Psoas muscle (tissue), 8 donors: ENCODE measurements at places on chromosomes 3 and 15. TPM values are rescaled to one million over a fixed set of nuclear protein-coding genes. Genes with fewer than 3 reads are reported as not detected.

- DNase-seq, result no peak
Observed at GRCh38 chr15:68207176-68207935, 2.2 kb upstream of the CALML4 start.

- DNase-seq, result peak; percentile 72
Observed at GRCh38 chr3:130894130-130894985, 474 bp downstream of the ATP2C1 start.

GRCh38 chr15:98967096-98967495 is 40.5 kb downstream of the PGPEP1L start:
- no peak for DNase-seq

GRCh38 chr15:81752546-81752942 is 293.3 kb downstream of the MEX3B start:
- DNase-seq, result peak; percentile 51

DNA sequence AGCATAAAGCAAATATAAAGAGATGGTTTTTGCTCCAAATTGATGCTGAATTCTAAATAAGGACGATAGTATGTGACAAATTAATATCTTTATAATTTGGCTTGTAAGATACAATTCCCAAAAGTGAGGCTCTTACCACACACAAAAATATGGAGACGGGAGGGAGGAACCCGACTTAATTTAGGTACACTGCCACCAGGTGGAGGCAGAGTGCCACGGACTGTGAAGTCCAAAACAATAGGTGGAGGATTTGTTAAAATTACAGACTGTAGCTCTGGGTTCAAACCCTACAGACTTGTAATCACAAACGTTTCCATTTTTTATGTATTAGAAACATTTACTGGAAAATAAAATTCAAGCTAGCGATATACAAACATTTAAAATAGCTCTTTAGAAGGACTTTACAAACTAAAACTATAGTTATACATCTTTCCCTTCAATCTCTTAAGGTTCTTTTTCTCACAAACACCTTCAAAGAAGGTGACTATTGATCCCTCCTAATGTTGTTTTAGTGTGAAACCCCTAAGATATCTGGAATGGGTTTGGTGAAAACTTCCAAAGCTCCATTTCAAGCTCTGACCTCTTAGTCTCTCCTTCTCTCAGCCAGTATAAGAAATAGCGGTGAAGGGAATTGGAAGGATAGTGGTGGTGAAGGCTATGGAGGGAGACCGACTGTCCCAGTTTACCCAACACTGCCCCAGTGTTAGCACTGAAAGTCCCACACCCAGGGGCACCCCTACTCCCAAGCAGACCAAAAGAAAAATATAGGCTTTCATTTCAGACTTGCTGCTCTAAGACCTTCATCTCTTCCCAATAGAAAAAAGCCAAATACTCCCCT is 89.7 kb downstream of the AQP9 start:
- DNase-seq, result peak; percentile 84

DNA sequence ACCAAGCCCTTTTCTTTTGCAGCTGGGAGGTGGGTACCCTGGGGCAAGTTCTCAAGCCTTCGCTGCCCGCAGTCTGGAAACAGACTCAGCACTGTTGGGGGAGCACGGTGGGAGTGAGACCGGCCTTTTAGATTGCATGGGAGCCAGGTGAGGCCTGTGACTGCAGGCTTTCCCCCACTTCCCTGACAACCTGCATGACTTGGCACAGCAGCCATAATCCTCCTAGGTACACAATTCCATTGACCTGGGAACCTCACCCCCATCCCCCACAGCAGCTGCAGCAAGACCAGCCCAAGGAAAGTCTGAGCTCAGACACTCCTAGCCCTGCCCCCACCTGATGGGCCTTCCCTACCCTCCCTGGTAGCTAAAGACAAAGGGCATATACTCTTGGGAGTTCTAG is 52.2 kb upstream of the CCDC80 start:
- DNase-seq, result no peak

DNA sequence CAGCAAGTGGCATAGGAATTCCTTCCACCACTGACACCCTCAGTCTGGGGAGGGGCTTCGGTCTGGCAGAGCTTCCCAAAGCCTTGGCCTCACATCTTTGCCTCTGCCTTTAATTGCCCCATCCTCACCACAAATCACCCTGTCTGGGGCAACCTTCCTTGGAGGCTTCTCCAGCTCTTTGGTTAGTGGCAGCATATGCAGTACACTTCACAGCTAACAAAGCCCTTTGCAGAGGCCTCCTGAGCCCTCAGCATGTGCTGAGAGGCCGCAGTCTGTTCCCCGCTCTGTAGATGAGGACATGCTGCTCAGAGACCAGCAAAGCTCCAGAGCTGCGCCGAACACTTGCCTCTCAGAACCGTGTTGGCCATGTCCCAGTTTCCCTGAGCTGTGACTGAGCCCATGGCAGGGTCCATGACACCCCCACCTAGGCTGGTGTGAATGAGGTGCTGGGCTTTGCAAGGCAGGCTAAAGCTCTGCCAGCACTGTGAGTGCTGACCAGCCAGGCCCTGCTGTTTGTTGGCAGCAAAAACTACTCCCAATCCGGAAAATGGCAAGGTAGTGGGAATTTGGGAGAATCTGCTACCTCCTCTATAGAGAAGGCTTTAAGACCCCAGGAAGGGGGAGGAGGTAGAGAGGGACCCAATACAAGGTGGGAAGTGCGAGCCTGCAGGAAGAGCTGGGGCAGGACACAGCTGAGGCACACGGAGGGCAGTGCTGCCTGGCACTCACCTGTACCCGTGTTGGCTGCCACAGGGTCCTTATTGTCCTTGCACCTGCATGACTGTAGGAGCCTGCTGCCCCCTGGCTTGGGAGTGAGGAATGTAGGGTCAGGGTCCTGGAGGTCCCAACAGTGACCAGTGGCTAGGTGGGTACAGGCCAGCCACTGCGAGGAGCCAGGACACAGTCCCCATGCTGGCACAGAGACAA is 8.4 kb upstream of the KLF15 start:
- no peak for DNase-seq

GRCh38 chr3:142818651-142819050 is 70.2 kb downstream of the PCOLCE2 start:
- no peak for DNase-seq

GRCh38 chr3:154304116-154304786 is 20.0 kb downstream of the DHX36 start:
- no peak for DNase-seq

DNA sequence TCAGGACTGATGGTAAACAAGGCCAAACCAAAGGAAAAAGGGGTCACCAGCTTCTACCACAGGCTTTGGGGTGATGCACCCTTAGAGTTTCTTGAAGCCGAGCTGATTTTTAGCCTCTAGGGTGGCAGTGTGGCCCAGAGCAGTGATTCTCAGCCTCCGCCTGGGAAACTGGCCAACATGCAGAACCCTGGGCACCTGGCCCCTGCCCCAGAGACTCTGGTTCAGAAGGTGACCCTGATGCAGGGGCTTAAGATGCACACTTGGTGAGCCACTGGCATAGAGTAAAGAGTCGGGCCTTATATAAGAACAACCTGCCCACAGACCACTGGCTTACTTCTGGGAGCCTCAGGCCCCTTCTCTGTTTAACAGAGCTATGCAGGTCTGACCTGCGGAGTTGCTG is 44.5 kb downstream of the SYNM start:
- no peak for DNase-seq

- no peak for DNase-seq
Observed at GRCh38 chr3:95655363-95655986, 1158.9 kb upstream of the EPHA6 start.

DNA sequence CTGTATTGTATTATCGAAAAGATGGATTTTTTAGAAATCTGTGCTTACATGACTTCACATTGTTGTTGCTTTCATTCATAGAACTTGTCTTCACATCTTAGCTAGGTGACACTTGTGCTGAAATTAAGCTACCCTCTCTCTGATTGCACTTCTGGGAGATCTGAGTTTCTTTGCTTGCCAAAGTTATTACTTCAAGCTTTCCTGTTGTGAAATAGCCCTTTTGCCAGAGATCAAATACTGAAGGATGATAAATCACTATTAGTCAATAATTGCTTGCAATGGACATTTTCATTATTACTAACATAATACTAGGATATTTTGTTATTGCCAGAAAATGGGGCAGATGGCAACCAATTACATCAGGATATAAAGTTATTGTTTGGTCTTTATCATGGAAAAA is 34.7 kb downstream of the PIK3CA start:
- DNase-seq, result no peak

- no peak for DNase-seq
Observed at GRCh38 chr3:193938613-193939012, 197.3 kb upstream of the HES1 start.

DNA sequence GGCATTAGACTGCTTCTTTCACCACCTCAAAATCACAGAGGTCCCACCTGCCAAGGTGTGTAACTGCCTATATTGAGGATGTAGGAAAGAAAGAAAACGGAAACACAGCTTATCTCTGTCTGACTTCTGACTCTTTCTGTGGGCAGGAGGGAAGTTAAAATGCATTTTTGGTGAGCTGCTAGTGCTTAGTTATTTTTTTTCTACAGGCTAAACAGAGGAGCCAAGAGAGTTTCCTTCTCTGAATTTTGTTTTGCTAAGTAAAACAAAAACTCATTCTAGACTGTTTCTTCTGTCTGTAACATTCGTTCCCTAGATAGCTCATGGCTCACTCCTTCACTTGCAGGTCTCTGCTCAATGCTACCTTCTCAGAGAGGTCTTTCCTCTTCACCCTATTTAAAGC is 18.8 kb upstream of the AMOTL2 start:
- no peak for DNase-seq

GRCh38 chr3:2735392-2735894 is 374.7 kb downstream of the IL5RA start:
- DNase-seq, result no peak

- DNase-seq, result no peak
Observed at GRCh38 chr3:123655400-123655799, 70.5 kb upstream of the HACD2 start.

GRCh38 chr3:132283916-132284405 is 33.2 kb upstream of the ACP3 start:
- DNase-seq, result no peak

GRCh38 chr3:28700728-28701127 is 352.1 kb upstream of the AZI2 start:
- DNase-seq, result no peak

- DNase-seq, result no peak
Observed at GRCh38 chr3:189096092-189096491, 75.7 kb upstream of the TPRG1 start.

DNA sequence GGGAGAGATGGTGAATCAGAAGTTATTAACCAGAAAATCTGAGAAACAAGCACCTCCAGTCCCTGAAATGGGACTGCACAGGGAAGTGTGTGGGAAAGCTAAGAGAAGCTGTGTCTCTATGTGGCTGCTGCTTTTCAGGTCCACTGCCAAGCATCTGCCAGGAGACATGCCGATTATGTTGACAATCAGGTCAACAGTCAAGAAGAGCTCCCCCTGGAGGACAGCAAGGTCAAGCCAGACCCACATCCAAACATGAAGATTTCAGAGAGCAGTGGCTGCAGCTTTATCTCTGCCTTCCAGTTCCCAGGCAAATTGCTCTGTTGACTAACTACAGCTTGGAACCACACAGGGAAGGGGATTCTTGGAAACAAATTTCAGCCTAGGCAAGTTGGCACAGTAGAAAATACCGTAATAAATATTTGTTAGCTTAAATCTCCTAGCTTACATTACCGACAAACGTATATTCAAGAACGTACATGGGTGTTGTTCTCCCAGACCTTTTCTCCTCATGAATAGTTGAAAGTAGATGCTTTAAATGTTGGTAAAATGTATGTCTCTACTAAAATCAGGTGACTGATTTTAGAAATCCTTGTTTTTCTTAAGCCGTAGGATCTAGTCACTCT is 394.5 kb upstream of the RARB start:
- no peak for DNase-seq

- DNase-seq, result no peak
Observed at GRCh38 chr15:82771789-82772607, 33.9 kb downstream of the FSD2 start.

- no peak for DNase-seq
Observed at GRCh38 chr3:35307296-35307695, 332.0 kb upstream of the ARPP21 start.

- no peak for DNase-seq
Observed at GRCh38 chr3:43273416-43273815, 12.9 kb upstream of the SNRK start.

GRCh38 chr15:75234191-75234810 is 23.8 kb upstream of the GOLGA6C start:
- DNase-seq, result peak; percentile 38

- DNase-seq, result no peak
Observed at GRCh38 chr3:39935261-39935660, 125.9 kb downstream of the MYRIP start.

DNA sequence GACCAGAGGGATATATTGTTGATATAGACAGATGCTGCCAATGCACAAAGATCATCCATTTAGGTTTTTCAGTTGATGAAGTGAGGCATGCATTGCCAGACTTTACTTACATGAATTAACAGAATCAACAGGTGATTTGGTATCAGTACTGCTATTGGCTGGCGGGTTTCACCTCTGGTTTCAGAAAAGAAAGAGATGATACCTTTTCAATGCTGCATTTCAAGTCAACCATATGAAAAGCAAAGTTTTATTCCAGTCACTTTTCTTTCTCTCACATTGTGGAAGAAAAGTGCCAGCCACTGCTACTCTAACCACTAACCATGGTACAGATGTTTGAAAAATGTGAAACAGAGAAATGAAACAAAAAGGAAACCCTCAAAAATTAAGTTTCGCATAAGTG is 289.1 kb downstream of the TIGIT start:
- DNase-seq, result no peak

GRCh38 chr3:172175254-172175599 is 135.8 kb downstream of the FNDC3B start:
- no peak for DNase-seq

DNA sequence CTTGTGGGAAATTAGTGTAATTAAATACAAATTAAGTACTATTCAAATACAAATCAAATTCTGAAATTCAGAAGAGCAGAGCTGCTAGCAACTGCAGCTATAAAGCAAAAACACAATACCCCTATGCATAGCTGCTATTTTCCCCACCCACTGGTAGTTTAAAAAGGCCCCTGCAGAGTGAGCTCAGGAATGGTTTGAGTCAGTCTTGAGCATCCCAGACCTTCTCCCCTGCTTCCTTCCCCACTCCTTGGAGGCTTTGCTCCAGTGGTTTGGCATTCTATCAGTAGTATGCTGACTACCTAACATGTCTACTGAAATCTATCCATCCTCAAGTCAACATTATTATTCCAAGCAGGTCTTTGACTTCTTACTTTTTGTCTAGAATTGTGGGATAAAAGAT is 53.0 kb downstream of the EFHB start:
- DNase-seq, result no peak

GRCh38 chr3:21020681-21021080 is 730.3 kb downstream of the ZNF385D start:
- no peak for DNase-seq

- no peak for DNase-seq
Observed at GRCh38 chr3:47592066-47592795, 13.6 kb upstream of the CSPG5 start.

Gene SNX4
- 25.3 TPM for total RNA-seq

Gene STAB1
- 44.6 TPM for total RNA-seq

Gene TF
- 6.6 TPM for total RNA-seq

Gene IQCF6
- not detected for total RNA-seq

Gene PROK2
- total RNA-seq, result not detected

Gene SLC9A9
- total RNA-seq, result 5.4 TPM

Gene HCN4
- not detected for total RNA-seq

Gene GOLGA6B
- total RNA-seq, result not detected

Gene MUC13
- total RNA-seq, result not detected

Gene LOXL1
- 5.1 TPM for total RNA-seq

Gene IQCH
- 1.0 TPM for total RNA-seq

Gene MYO5C
- 3.0 TPM for total RNA-seq

Gene DNASE1L3
- 1.4 TPM for total RNA-seq

Gene GP5
- total RNA-seq, result not detected
